ENCODE measurements at places on chromosomes 11 and 22.
A peak's percentile ranks its signal among the peaks of the same experiment; 100 is the strongest.

- no peak for DNase-seq
Measured at GRCh38 chr22:18133452-18133851, 16.5 kb upstream of the USP18 start.

GRCh38 chr22:36329254-36330078 is 58.3 kb downstream of the MYH9 start:
- DNase-seq, result peak; percentile 48

DNA sequence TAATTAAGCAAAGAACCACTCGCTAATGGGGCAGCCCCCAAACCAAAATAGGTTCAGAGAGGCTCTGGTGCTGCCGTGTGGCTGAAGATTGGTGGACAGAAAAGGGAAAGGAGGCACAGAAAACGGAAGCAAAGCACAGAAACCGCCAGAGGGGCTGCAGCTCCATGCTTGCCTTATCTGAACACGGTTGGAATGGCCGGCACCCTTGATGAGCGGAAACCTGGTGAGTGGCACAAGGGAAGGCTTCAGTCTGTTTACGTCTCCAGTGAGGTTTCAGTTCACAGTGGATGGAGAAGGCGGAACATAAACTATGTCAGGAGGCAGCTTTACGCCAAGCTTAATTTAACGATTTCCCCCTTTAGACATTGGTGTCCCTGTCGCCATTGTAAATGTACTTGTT is 5.2 kb upstream of the PRR33 start:
- no peak for DNase-seq

DNA sequence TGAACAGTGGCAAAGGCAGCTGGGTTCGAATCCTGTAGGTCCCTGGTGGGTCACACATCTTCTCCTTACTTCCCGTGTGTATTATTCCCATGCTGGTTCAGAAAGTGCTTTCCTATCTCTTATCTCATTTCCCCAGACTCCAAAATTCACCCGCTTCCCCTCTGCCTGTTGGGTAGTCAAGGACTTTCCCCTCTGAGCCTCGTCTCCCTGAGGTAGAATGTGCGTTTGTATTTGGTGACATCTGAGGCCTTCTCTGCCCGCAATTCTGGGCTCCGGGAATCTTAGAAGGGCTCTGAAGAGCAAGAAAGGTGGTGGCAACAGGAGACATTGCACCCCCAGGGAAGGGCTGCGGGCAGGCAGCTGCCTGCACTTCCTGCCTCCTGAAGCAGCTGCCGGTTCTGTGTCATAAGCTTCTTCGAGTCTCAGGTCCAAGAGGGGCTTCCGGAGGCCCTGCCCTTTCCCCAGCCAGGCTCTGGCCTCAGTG is 5.9 kb downstream of the LRRC32 start:
- no peak for DNase-seq

DNA sequence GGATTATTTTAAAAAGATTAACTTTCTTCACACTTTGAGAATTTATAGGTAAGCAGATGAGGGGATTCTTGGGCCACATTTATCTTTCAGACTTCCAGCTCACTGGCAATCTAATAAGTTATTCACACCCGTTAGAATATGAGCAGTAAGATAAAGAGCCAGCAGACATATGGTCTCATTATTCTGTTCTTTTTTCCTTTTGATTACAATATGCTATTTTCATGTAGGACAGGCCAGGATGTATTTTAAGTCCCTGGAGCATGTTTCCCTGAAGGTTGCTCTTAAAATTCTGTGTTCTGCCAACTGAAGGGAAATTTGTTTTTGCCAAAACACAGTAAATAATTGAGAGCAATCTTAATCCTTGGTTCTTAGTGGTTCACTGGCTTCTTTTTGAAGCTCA is 22.2 kb downstream of the PDHX start:
- no peak for DNase-seq

- DNase-seq, result peak; percentile 61
Measured at GRCh38 chr11:62611705-62612365, 740 bp downstream of the EML3 start.
